Activated CD4-positive, CD25-positive, alpha-beta regulatory T cell (primary cell): ENCODE measurements at places on chromosomes 5 and 9.

- DNase-seq, result no peak
These were observed 142.2 kb downstream of the FGF10 start for GRCh38 chr5:44246986-44247385.

DNA sequence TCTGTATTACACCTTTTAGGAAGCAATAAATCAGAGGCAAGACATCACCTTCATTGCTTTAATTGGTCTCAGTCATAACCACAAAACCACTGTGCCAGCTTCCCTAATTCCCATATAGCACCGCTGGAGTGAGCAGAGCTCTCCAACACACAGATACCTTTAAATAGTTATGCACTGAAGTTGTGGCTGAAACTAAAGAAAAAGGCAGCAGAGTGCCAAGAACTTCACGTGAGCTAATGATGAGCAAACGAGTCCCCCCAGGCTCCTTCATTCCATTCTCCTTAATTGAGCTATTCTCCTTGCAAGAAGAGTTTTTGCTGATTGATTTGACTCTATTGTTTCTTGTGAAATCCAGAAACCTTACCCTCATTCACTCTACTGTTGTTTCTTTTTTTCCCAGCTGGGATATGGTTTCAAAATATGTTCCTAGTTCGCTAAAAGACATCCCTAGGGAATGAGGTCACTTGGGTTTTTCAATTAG lies 501.5 kb downstream of the SPATA31D1 start:
- DNase-seq, result no peak

- no peak for DNase-seq
These were observed 716.5 kb upstream of the C9orf72 start for GRCh38 chr9:28289746-28290145.

GRCh38 chr9:110087605-110088004 lies 120.4 kb downstream of the C9orf152 start:
- DNase-seq, result no peak

- DNase-seq, result no peak
These were observed 88.8 kb downstream of the NR3C1 start for GRCh38 chr5:143314659-143315058.

DNA sequence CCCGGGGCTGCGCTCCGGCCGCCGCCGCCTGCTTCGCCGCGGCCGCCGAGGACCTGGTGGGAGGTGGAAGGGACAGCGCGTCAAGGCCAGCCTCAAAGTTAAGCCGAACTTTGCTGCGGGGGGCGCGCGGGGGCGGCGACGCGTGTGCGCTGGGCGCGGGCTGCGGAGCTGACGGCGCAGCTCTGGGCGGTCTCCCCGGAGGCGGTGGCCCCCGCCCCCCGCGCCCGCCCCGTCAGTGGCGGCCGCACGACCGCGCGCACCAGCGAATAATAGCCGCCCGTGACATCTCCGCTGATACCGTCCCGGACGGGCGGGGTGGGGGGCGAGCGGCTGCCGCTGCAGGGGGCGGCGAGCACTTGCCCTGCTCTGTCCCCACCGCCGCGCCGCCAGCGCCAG lies 579 bp upstream of the FAM78A start:
- no peak for DNase-seq

- DNase-seq, result no peak
These were observed 601 bp downstream of the ERGIC1 start for GRCh38 chr5:172834415-172835289.

GRCh38 chr5:171906703-171907590 lies 99.5 kb downstream of the FBXW11 start:
- DNase-seq, result no peak

- DNase-seq, result no peak
These were observed 23.4 kb downstream of the HRH2 start for GRCh38 chr5:175681045-175681967.

GRCh38 chr5:43412644-43413043 lies 453 bp upstream of the CCL28 start:
- no peak for DNase-seq

DNA sequence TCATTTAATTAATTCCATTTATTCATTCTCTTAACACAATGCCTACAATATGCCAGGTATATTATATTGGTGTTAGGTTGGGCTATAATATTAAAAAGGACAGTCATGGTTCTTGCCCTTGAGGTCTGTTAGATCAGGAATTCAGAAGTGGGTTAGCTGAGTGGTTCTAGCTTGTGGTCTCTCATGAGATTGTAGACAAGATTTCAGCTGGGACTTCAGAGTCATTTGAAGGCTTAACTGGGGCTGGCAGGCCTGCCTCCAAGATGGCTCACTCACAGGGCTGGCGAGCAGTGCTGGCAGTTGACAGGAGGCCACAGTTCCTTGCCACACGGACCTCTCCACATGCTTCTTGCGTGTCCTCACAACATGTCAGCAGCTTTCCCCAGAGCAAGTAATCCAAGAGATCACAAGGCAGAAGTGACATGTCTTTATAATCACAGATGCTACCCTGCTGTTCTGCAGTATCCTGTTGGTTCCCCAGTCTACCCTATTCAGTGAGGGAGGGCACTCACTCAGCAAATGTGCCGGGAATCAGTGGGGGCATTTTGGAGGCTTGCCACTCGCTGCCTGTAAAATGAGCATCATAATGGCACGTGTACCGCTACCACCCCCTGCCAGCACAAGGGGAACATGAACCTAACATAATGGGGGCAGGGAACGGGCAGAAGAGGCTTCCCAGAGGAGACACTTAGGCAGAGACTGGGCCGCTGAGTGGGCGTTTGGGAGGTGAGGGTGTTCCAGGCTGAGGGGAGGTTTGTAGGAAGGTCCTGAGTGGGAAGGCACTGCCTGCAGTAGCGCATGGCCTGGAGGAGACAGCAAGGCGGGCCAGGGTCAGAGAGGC lies 70.0 kb downstream of the EXOSC2 start:
- no peak for DNase-seq

DNA sequence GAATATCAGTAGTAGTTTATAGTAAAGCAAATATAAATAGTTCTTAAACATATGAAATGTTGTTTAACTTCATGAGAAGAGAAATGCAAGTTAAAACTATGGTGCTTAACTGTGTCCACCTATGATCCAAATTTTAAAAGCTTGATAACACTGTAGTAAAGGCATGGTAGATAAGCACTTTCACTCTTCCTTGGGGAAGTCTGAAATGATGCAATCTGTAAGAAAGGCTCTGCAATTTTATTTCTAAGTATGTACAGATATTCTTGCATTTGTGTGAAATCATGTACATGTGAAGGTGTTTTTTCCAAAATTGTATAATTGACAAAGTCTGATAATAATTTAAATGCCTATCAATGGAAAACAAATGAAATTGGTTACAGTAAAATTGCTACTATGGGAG lies 66.9 kb downstream of the SYK start:
- DNase-seq, result no peak

DNA sequence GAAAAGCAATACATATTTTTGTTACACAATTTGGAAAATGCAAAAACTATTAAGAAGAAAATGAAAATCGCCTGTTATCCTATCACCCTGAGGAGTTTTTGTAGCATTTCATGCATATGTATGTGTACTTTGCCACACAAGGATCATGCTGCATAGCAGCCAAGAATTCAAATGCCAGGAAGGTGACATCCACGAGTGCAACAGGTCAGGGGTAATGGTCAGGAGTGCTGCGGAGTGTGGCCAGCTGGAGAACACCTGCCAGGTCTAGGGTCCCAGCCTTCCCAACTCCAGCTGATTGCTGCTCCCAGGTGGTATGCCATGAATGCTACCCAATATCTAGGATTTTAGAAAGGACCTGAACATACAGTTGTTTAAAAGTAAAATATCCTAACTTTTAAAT lies 617.1 kb downstream of the PRELID2 start:
- no peak for DNase-seq

DNA sequence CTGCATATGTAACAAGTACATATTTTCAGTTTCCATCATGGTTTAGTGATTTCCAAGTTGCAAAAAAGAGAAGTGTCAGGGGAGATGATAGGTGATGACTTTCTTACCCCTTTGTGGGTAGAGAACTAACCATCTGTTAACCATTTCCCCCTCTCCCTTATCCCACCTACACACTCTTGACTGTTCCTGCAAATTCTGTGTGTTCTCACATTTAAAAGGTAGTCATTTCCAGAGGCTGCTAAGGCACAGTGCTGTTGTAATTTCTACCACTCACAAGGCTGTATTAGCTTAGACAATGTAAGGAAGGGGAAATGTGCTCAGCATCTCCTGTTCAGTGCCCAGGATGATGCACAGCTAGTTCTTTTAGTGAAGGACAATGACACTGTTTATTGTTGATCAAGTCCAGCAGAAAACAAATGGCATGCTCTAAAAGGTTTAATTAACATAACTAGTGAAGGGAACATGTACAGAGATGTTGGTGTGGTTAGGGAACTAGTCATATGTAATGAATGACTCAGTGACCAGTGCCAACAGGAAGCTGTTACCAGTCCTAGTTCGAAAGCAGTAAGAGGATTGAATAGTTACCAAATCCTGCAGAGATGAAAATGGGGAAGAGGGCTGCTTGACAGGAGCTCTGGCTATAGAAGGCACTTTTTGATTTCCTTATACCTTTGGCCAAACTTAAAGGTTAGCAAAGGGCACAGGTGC lies 165.1 kb downstream of the PLK2 start:
- no peak for DNase-seq

DNA sequence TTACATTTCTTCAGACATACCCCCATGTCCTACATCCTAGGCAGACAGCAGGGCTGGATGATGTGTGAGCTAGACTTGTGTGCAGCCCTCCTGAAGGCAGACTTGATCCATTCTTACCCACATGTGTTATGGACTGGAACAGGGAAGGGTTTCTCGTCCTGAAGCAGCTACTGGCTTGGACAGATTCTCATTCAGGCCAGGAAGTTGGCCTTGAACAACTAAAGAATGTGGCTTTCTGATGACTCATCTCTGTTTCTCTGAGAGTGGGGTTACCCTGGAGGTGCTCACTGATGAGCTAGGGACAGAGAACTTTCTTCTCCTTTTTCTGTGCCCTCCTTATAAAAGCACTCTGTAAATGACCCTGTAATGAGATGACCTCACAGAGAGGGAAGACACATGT lies 246.5 kb downstream of the PCSK5 start:
- no peak for DNase-seq

- peak; percentile 70 for DNase-seq
These were observed 457 bp downstream of the UGCG start for GRCh38 chr9:111896942-111897600.

- no peak for DNase-seq
These were observed 98.7 kb upstream of the MPDZ start for GRCh38 chr9:13378154-13378553.

- no peak for DNase-seq
These were observed 68.8 kb downstream of the ANKRD55 start for GRCh38 chr5:56164376-56164775.

GRCh38 chr5:15463231-15463980 lies 36.6 kb upstream of the FBXL7 start:
- DNase-seq, result no peak

- DNase-seq, result no peak
These were observed 43.1 kb downstream of the SPATA31D1 start for GRCh38 chr9:82031538-82032280.

DNA sequence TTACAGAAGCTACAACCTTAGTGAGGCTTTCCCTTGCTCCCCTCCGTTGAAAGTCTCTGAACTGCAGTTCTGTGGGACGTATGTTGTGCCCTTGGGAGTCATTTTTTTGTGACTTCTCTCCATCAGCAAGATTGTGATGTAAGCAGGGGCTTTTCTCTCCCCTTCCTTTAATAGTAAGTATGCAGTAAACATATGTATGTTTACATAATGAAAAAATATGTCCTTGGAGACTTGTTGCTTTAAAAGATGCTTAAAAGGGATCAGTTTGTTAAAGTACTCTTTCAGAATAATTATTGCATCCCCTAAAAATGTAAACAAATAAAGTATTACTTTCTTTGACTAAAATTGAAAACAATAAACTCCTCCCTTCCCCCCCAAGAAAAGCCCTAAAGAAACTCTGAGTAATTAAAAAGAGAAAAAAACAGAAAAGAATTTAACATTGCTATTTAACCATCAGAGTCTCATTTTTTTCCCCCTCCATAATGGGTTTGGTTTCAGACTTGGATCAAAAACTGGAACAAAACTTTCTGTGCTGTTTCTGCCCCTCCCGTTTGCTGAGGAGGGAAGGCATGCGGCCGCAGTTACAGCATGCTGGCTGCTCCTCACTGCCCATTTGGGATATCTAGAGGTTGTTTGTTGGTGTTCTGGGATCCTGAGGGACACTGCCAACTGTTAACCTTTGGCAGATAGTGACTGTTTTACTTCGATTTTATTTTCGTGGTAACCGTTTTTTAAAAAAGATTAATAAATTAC lies 40.2 kb downstream of the TRIO start:
- DNase-seq, result no peak

- no peak for DNase-seq
These were observed 16.6 kb downstream of the KCNIP1 start for GRCh38 chr5:170520372-170520771.

DNA sequence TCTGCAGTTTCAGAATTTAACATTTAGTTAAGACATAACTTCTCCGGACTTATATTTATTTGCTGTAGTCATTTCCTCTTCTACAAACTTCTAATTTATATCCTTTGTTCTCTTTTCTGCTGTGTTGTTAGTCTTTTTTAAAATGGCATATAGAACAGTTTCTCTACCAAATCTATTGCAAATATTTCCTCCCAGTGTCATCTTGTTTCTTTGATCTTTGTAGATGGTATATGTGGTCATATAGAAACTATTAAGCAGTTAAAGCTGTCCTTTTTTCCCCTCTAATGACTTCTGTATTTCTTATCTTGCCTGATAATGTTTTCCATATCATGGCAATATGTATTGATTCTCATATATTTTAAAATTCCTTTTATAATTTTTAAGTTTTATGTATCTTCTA lies 264.5 kb downstream of the MCTP1 start:
- DNase-seq, result no peak

- no peak for DNase-seq
These were observed 485.7 kb upstream of the EDIL3 start for GRCh38 chr5:84870369-84870768.

DNA sequence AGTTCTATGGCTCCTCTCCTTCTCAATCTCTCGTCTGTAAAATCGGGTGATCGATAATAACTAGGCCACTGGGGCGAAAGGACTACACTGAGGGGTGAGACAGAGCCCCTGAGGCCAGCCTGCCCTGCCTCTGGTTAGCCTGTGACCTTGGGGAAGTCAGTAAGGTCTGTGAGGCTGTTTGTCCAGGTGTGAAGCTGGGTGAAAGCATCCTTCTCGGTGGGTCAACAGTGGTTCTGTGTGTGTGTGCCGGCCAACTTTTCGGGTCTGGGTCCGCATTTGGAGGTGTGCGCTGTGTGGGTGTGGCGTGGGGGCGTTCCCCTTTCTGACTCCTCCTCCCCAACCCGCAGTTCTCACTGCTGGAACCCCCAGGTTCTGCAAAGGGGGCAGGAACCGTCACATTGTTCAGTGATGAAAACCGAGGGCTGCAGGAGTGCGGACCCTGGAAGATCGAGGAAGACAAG lies 5.0 kb upstream of the RNF44 start:
- DNase-seq, result peak; percentile 26

- no peak for DNase-seq
These were observed 41.2 kb upstream of the FAM174A start for GRCh38 chr5:100493996-100494395.
